ENCODE measurements at places on chromosomes 1 and 21.
A peak's percentile ranks its signal among the peaks of the same experiment; 100 is the strongest.

GRCh38 chr1:35202048-35202719, 9.2 kb upstream of the SFPQ start:
- peak; percentile 54 for DNase-seq

DNA sequence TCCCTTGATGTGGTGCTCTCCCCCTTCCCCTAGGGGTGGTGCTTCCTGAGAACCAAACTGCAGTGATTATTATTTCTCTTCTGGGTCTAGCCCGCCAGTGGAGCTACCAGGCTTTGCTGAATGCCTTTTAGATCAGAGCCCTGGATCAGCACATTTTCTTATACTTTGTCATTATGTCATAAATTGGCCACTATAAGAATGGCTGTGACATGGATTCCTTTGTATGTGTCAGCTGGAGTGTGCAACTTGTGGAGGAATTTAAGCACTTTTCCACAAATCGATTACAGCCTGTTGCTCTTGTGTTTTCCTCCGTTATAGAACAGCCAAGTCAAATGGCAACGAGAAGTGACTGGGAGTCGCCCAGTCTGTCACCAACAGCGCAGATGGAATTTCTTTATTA, 273.3 kb downstream of the DUSP10 start:
- DNase-seq, result no peak

DNA sequence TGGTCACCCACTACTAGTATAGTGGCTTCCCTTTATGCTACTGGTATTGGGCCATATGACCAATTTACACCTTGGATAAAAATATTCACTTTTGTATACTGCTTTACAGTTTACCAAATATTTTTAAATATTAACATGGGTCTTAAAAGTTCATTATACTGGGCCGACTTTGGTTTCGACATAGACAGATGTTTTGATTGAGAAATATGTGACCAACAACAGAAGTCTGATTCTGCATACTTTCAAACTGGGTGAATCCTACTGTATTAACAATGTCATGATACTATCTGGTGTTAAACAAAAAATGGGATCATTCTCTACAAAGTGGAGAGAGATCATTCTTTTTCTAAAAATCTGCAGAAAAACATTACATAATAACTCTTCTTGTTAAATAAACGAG, 134.8 kb downstream of the AKT3 start:
- DNase-seq, result no peak

- no peak for DNase-seq
These were observed 330.9 kb downstream of the RRAGC start for GRCh38 chr1:38528623-38529022.

DNA sequence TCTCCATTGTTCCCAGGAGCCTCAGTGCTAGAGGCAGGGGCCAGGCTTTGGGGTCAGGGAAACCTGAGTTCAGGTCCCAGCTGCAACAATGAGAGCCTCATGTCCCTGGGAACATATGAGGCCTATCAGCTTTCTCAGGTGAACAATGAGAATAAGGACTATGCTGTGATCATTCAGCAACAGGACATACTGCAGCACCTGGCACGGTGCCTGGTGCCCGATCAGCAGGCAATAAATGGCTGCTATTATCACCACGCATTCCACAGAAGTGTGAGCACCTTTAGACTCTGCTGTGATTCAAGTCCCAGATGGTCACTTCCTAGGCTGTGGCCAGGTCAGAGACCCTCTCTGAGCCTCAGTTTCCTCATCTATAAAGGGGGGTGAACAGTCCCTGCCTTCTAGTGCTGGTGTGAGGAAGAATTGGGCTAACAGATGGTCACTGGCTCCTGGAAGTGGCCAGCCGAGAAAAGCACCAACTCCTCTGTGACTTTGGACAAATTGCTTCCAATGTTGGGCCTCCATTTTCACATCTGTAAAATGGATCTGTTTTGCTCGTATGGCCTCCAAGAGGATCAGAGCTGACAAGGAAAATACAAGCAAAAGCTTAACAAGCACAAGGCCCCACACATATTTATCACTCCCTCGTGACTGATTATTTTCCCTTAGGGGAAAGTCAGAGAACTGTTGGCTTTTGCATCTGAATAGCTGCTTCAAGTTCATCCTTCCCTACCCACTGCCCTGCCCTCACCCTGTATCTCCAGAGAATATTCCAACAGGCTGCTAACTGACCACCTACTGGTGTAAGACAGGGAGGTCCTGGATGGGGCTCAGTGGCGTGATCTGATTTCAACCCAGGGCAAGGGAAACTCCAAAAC, 1.1 kb downstream of the SLC5A9 start:
- DNase-seq, result no peak

Data from stimulated activated CD4-positive, alpha-beta T cell treated with anti-CD3 and anti-CD28 coated beads, Interleukin-15, amount 100 ng/mL, for 1 hour (primary cell).